Activated naive CD8-positive, alpha-beta T cell treated with anti-CD3 and anti-CD28 coated beads, Interleukin-2, amount 10 ng/mL, durations not matched to agents 7 days and 5 days (primary cell): ENCODE measurements at places on chromosomes 16 and 17. TPM values are rescaled to one million over a fixed set of nuclear protein-coding genes. Genes with fewer than 3 reads are reported as not detected.

GRCh38 chr16:89575247-89576152 lies at the start of gene CPNE7:
TSS of gene CPNE7 (plus strand) at chr16:89575758. CDS start at chr16:89575898, 140 bp downstream.
- no peak for DNase-seq
- peaks cover 18% of the 10 kb centered on the region for H3K27me3 ChIP-seq
- peaks cover 10% of the 10 kb centered on the region for H3K4me1 ChIP-seq
- no peak within 1 kb of the TSS for H3K4me3 ChIP-seq

GRCh38 chr16:52597772-52598483 lies 51.0 kb upstream of the TOX3 start:
- no peak for DNase-seq
- H3K36me3 ChIP-seq, result no peaks in the 10 kb centered on the region
- H3K4me3 ChIP-seq, result no peak overlapping the region
- H3K27me3 ChIP-seq, result peaks cover 5% of the 10 kb centered on the region

HS3ST6 gene
- not detected for total RNA-seq

GRCh38 chr16:89115216-89115861 lies 21.7 kb downstream of the ACSF3 start:
- peaks cover 22% of the 10 kb centered on the region for H3K4me1 ChIP-seq
- peak overlapping the region; percentile 90 for H3K27ac ChIP-seq
- H3K4me3 ChIP-seq, result peak overlapping the region; percentile 73
- peaks cover 15% of the 10 kb centered on the region for H3K36me3 ChIP-seq

HYDIN gene
- not detected for total RNA-seq

- peaks cover 2% of the 10 kb centered on the region for H3K27me3 ChIP-seq
- no peak overlapping the region for H3K4me3 ChIP-seq
- H3K4me1 ChIP-seq, result peaks cover 19% of the 10 kb centered on the region
- no peak overlapping the region for H3K27ac ChIP-seq
- no peak for DNase-seq
Measured at GRCh38 chr16:56261656-56262055, 70.4 kb downstream of the GNAO1 start.

DNA sequence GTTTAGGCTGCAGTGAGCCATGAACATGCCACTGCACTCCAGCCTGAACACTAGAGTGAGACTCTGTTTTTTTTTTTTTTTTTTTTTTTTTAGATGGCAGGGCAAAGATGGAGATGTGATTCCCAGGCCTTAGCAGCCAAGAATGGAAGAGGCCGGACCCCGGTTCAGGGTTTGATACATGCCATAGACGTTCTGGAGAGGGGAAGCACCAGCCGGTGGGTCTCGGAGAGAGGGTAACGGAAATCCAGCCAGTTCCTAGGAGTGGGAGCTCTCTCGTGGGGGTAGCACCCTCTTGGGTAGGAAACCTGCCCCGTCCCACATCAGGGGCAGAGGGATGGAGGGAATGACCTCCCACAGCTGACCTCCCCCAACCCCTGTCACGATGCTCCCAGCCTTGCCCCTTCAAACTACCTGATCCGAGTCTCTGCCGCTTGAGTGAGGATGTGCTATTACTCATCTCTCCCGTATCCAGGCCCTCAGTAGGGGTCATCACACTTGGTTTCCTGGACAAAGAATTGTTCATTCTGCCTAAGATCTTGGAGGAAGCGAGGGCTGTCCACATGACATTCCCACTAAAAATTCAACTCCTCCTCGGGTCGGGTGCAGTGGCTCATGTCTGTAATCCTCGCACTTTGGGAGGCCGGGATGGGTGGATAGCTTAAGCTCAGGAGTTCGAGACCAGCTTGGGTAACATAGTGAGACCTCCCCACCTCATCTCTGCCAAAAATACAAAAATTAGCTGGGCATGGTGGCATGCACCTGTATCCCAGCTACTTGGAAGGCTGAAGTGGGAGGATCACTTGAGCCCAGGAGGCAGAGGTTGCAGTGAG lies 47.3 kb downstream of the MIS12 start:
- H3K36me3 ChIP-seq, result peaks cover 32% of the 10 kb centered on the region
- no peaks in the 10 kb centered on the region for H3K4me1 ChIP-seq
- H3K27ac ChIP-seq, result no peak overlapping the region
- H3K27me3 ChIP-seq, result no peaks in the 10 kb centered on the region
- no peak for DNase-seq

ULK2 gene
- 9.7 TPM for total RNA-seq

OR1F1 gene
- total RNA-seq, result not detected

DNA sequence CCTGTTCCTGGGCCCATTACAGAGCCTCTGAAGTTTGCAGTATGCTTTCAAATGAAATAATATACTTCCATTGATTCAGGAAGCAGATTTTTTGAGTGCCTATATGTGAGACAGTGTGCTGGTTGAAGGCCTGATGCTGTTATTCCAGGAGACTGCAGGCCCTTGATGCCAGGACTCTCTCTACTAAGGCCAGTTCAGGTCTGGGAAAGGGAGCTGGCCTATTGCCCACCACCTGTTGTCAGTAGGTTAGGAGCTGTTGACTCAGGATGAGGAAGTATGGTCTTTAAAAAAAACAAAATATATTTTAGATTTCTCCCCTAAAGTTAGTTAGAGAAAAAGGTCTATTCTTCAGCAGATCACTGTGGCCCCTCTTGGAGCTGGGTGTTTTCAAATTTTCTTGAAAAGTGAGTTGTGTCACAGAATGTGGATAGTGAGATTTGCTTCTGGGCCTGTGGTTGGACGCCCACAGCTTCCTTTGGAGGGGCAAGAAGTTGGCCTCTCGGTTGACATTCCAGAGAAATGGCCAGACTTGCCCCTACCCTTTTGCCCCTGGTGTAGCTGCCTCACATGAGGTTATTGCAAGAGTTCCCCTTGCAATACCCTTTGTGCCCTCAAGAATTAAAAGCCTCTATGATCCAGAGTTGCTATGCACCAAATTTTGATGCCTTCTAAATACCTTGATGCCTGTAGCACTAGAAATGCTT lies 7.9 kb downstream of the ESRP2 start:
- DNase-seq, result peak; percentile 22
- no peaks in the 10 kb centered on the region for H3K27me3 ChIP-seq
- peak overlapping the region; percentile 43 for H3K4me3 ChIP-seq
- H3K36me3 ChIP-seq, result peaks cover 10% of the 10 kb centered on the region

CDH15 gene
- total RNA-seq, result not detected

TNP2 gene
- total RNA-seq, result not detected

DNA sequence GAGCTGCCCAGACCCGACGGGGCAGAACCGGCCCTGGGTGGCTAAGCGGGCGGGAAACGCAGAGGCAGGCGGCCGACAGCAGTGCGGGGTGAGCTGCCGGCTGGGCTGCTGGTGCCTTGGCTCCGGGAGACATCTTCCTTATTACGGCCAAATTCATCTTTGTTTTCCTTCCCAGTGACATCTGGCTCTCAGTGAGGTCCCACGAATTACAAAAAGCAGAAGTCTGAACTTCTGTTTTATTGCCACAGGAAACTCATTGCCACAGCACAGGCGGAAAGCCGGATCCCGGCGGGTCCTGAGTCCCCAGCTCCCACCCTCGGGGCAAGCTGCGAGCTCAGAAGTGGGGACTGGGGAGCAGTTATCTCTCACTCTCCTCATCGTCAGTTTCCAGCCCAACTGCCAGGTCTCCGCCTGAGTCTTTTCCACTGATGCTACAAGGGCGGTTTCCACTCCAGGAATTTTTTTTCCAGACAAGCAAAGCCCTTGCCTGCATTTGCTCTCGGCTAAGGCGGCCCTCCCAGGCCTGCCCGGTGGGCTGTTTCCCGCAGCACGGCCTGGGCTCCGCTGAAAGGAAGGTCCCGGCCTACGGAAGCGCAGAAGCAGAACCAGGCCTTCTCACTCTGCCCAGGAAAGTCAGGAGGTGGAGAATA lies 40.3 kb downstream of the CBFA2T3 start:
- H3K27me3 ChIP-seq, result peaks cover 27% of the 10 kb centered on the region
- no peak for DNase-seq
- H3K4me3 ChIP-seq, result no peak overlapping the region
- H3K36me3 ChIP-seq, result no peaks in the 10 kb centered on the region

CASKIN1 gene
- 1.1 TPM for total RNA-seq

MEIOB gene
- total RNA-seq, result not detected

GRCh38 chr16:78230832-78231231 lies 131.4 kb downstream of the WWOX start:
- no peak for DNase-seq
- no peak overlapping the region for H3K27ac ChIP-seq
- H3K27me3 ChIP-seq, result no peaks in the 10 kb centered on the region
- no peaks in the 10 kb centered on the region for H3K36me3 ChIP-seq

- peak overlapping the region; percentile 57 for H3K4me3 ChIP-seq
- peaks cover 25% of the 10 kb centered on the region for H3K36me3 ChIP-seq
- no peak for DNase-seq
- peaks cover 36% of the 10 kb centered on the region for H3K4me1 ChIP-seq
Measured at GRCh38 chr17:80751946-80752581, 207.4 kb downstream of the RPTOR start.

CHST6 gene
- total RNA-seq, result 0.06 TPM

DNA sequence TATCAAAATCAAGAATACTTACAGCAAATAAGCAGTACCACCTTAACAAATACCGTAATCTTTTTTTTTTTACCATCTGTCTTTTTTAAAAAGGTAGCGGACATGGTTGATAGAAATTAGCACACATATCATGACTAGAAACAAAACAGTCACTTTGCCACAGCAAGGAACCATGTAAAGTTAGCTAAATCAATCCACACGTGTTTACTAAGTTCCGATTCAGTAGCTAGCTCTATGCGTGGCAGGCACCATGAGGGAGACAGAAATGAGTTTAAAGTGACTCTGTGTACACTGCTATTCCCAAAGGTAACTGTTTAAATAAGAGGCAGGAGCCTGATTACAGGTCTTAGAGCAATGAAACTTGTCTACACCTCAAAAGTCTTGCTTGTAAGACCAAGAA lies 108.6 kb downstream of the XYLT1 start:
- no peak overlapping the region for H3K4me3 ChIP-seq
- peak overlapping the region; percentile 62 for H3K27ac ChIP-seq
- peaks cover 79% of the 10 kb centered on the region for H3K4me1 ChIP-seq
- no peak for DNase-seq

BLTP2 gene
- 157 TPM for total RNA-seq

DNA sequence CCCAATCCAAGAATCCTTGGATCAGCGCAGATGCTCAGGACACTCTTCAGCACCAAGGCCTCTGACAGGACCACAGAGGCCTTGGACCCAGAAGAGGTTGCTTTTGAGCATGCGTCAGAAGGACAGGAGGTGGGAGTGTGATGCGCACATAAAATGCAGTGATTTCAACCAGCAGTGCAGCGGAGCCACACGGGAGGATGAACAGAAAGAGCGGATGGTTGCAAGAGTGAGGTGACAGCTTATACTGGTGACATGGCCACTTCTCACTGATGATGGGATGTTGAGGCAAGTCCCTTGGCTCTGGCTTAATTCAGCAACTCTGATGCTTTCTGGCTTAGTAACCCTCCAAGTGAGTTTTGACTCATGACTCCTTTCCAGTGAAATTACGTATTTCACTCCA lies 25.2 kb upstream of the ERN1 start:
- peaks cover 12% of the 10 kb centered on the region for H3K36me3 ChIP-seq
- no peak overlapping the region for H3K27ac ChIP-seq
- no peak for DNase-seq
- H3K27me3 ChIP-seq, result no peaks in the 10 kb centered on the region

EME2 gene
- total RNA-seq, result 36.3 TPM

TBC1D16 gene
- 2.1 TPM for total RNA-seq

DNA sequence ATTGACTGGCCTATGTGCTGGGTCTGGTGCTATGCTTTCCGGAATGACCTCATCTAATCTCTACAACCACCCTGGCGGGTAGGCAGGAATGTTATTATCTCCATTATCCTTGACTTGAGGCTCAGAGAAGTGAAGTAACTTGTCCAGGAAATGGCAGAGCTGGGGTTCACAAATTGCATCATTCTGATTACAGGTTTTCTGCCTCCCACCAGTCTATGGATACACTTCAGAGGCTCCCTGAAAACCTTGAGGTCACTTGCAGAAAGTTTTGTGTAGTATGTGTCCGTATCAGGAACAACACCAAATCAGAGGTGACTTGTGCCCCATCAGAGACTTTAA lies 19.1 kb downstream of the NOD2 start:
- H3K4me3 ChIP-seq, result no peak overlapping the region
- DNase-seq, result no peak
- no peaks in the 10 kb centered on the region for H3K27me3 ChIP-seq

ACSM5 gene
- not detected for total RNA-seq

HBA1 gene
- total RNA-seq, result not detected

LITAFD gene
- not detected for total RNA-seq

DNA sequence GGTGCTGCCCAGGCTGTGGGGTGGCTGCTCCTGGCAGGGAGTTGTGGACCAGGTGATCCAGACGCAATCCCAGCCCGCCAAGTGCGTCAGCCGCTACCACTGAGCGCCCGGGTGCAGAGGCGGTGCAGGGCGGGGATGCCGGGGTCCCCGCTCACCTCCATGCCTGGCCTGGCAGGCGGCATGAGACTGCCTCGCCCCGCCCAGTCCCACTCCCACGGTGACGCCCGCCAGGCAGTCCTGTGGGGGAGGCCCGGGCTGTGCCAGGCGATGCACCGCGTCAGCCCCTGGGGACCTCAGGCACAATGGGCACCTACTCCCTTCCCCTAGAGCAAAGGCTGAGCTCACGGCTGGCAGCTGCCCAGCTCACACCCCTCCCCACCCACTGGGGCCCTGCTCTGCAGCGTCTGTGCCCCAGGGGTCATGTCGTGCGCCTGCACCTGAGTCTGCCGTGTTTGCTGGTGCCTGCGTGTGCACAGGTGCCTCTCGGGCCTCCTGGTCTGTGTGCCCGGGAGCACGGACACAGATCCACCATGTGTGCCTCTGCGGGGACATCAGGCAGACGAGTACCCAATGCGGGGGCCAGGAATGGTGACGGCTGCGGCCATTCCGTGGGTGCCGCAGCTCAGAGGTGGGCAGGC lies 5.3 kb downstream of the RPUSD1 start:
- H3K36me3 ChIP-seq, result no peaks in the 10 kb centered on the region
- H3K4me3 ChIP-seq, result no peak overlapping the region
- H3K27me3 ChIP-seq, result no peaks in the 10 kb centered on the region
- no peak for DNase-seq
- peaks cover 3% of the 10 kb centered on the region for H3K4me1 ChIP-seq
- no peak overlapping the region for H3K27ac ChIP-seq

DNA sequence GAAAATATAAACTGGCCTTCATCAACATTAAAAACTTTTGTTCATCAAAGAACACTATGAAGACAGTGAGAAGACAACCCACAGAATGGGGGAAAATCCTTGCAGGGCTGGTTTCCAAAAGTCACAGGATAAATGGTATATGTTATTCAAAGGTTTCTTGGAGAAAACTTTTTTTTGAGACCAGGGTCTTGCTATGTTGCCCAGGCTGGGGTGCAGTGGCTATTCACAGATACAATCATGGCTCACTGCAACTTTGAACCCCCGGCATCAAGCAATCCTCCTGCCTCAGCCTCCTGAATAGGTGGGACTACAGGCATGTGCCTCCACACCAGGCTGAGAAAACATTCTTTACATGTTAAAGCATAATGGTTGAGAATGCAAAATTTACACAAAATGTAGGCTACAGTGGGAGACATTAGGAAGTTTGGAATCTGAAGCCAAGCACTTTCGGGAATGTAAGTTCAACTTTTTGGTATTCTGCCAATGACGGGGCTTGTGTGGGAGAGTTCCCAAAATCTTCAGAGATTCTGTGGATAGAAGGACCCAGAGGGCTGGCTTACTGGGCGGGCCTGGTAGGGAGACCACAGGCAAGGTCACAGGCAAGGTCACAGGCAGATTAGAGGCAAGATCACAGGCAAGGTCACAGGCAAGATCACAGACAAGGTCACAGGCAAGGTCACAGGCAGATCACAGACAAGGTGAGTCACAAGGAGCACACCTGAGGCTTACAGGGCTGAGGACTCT lies 24.2 kb upstream of the ATP2A3 start:
- H3K36me3 ChIP-seq, result no peaks in the 10 kb centered on the region
- DNase-seq, result no peak
- peaks cover 19% of the 10 kb centered on the region for H3K27me3 ChIP-seq
- H3K4me1 ChIP-seq, result peaks cover 8% of the 10 kb centered on the region
